ENCODE measurements at places on chromosomes 6 and 20.

- no peak for DNase-seq
These were observed 163.3 kb upstream of the SNX9 start for GRCh38 chr6:157659536-157660271.

DNA sequence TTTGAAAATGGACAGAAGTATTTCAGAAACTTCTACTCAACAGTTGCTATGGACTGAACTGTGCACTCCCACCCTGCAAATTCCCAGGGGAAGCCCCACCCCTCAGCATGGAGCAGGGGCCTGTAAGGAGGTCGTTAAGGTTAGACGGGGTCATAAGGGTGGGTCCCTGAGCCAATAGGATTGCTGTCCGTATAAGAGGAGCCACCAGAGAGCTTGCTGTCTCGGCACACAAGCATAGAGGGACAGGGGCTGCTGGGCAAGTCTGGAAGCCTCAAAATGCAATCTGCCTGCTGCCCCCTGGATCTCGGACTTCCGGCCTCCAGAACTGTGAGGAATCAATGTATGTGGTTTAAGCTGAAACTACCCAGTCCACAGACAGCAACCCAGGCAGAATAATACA, 37.4 kb upstream of the AFDN start:
- no peak for DNase-seq

- no peak for DNase-seq
These were observed 109.4 kb upstream of the CCN2 start for GRCh38 chr6:132060591-132060990.

- DNase-seq, result no peak
These were observed 5.6 kb downstream of the KCNQ2 start for GRCh38 chr20:63466861-63467260.

All from suppressor macrophage treated with lipopolysaccharide for 1 hour (primary cell).